ENCODE measurements at places on chromosomes 4 and X.

DNA sequence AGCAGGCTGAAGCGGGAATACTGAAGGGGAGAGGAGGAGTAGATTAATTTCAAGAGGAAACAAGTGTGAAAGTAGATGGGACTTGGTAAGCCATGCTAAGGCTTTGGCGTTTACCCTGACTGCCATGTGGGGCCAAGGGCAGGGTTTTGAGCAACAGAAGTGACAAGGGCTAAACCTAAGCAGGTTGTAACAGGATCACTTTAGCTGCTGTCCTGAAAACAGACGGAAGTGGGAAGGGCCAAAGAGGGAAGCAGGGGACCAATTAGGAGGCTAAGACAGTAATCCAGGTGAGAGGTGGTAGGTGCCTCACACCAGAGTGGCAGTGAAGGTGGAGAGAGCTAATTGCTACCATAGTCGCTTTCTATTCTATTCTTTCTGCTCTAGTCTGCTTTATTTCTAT, 166.5 kb downstream of the PJA1 start:
- no peak for DNase-seq

DNA sequence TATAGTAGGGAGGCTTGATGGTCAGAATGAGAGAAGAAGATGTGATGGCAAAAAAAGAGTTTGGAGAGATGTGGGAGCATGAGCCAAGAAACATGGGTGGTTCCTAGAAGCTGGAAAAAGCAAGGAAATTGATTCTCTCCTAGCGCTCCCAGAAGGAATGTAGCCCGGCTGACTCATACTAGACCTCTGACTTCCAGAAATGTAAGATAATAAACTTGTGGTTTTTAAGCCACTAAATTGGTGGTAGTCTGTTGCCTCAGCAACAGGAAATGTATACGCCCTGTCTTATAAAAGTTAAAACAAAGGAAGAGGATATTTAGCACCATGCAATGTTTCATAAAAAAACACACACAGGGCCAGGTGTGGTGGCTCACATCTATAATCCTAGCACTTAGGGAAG, 182.7 kb upstream of the PCDH7 start:
- peak; percentile 55 for DNase-seq

DNA sequence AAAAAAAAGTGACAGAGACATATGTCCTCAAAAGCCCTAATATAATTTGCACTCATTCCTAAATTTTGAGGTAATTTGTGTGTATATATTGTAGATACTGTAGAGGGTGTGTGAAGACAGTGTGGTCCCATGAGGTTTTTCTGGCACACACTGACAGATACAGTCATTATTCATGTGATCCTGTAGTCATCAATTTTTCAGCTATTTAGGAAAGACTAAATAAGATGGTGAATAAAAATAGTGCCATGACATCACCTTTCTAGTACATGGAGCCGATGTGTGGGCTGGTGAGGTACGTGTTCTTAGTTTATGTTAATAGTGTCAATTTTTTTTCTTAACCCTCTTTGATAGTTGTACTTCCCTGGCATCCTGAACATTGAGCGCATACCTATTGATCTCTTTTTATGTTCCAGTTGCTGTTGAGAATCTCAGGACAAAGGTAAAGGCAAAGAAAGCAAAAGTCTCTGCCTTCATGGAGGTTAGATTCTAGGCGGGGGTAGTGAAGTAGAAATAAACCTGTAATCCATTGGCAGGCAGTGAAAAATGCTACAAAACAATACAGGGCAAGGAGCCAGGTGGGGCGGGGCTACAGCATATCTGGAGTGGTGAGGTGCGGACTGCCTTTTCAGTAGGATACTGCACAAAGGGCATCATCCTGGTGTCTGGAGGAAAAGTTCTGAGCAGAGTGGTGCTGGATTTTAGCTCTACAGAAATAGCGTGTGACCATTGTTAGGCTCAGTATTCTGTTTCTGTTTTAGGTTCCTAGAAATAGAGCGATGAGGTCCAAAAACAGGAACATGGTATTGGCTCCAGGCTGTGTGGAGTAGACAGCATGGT, 93.8 kb downstream of the ARHGAP10 start:
- no peak for DNase-seq

GRCh38 chr4:8164194-8164565, 5.6 kb upstream of the ABLIM2 start:
- DNase-seq, result no peak

DNA sequence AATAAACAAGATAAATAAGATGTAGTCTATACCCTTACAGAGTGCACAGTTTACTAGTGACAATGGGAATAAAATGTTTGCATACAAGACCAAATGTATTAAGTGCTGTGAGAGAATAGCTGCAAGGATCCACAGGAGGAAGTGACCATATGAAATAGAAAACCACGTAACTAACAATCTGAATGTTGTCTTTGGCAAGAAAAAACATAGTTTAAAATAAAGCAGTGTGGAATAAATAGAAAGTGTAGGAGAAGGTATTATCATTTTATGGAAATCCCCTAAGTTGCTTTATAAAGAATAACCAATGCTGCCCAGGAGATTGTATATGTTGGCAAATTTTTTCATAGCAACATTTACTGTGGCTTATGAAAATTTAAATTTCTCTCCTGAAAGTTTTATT, 116.1 kb downstream of the PCDH7 start:
- DNase-seq, result no peak

All from foreskin melanocyte (primary cell).